Skeletal muscle cell (primary cell): ENCODE measurements at places on chromosomes 11 and 22.

DNA sequence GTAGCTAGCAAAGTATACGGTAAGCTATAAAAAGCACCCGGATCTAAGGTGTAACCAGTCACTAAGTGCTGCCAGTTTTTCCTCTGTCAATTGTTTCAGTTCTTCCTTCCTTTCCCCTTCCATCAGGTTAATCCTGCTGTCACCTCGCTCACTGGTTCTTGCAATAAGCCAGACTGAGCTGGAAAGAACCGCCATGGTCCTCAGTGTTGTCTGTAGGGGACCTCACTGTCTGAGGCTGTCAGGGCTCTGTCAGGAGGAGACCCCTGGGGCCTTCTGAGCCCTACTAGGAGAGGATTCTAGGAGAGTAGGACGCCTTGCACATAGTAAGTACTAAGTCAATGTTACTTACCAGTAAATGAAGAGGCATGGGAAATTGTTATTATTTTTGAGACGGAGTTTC lies 1.4 kb upstream of the TBC1D22A start:
- DNase-seq: no peak

DNA sequence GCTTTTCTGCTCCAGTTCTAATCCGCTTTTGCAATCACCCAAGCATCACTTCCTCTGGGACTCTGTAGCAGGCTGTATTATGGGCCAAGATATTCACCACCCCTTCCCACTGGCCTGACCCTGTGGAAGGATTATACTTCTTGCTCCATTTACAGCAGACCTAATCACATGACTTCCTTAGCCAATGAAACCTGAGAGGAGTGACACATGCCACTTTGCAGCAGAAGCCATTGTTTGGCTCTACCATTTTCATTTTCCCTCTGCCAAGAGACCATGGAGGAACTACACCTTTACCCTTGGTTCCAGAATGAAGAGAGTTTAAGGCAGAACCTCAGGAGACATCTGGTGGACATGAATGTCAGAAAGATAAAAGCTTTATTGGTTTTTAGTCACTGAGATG lies 134.9 kb upstream of the HSD17B12 start:
- DNase-seq: no peak

GRCh38 chr11:6362873-6363678 lies 27.2 kb upstream of the SMPD1 start:
- peak; percentile 38 for DNase-seq

GRCh38 chr22:19853879-19854777 lies 546 bp downstream of the GNB1L start:
- DNase-seq: no peak

GRCh38 chr11:73267906-73268540 lies 4.1 kb upstream of the P2RY6 start:
- DNase-seq: no peak
